ENCODE measurements at places on chromosomes 12 and 14.
A peak's percentile ranks its signal among the peaks of the same experiment; 100 is the strongest.

DNA sequence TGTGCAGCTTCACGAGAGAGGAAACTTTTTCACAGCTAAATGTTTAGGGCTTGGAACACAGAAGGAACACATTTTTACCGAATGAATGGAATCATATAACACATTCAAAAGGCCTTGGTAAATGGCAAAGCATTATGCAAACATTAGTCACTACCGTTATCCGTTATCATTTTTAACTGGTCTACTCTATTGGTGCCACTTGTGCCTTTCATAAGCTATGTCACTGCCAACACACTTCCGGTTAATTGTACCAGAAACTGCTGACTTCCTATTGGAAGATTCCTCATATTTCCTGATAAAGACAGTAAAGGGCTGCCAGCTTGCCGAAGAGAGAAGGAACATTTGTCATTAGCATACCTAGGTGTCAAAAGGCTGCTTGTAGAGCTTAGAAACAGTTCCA, 169.2 kb downstream of the APAF1 start:
- DNase-seq = no peak

DNA sequence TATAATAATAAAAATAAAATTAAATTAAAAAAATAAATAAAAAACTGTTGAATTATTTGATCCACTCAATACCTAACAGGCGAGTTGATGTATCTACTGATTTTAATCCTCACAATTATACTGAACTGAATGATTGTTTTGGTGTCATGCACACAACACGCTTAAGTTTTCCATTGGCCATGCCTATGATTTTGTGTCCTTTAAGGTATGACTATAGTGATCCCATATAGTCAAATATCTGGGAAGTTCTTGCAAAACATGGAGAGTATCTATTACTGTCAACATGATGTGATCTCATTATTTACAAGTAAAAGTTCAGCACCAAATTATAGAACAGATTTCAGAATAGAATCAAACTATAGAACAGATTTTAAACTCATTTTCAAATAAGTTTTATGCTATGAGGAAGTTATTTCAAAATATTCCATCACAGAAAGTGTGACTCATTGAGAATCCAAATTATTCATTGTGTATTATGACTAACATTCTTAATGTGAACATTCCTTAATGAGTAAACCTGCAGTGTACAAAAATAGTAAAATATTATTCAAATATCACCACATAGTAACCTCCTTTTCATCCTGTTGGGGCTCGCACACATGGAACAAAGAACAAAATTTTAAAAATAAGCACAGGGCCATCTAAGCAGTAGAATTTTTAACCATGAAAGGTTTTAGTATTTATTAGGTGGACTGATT, 190.4 kb downstream of the SLC25A21 start:
- peak; percentile 96 for DNase-seq

GRCh38 chr12:65121049-65121955, at the start of gene WIF1:
Gene WIF1, minus strand, starts transcription at chr12:65121305. Its CDS starts 114 bp downstream, at chr12:65121191.
- DNase-seq = peak; percentile 17

- no peak for DNase-seq
Measured at GRCh38 chr14:43665570-43666267, 841.4 kb downstream of the FSCB start.

- DNase-seq = no peak
Measured at GRCh38 chr12:14691560-14691959, 4.8 kb downstream of the GUCY2C start.
